ENCODE measurements at places on chromosomes 2 and 18. TPM values are rescaled to one million over a fixed set of nuclear protein-coding genes. Genes with fewer than 3 reads are reported as not detected.

DNA sequence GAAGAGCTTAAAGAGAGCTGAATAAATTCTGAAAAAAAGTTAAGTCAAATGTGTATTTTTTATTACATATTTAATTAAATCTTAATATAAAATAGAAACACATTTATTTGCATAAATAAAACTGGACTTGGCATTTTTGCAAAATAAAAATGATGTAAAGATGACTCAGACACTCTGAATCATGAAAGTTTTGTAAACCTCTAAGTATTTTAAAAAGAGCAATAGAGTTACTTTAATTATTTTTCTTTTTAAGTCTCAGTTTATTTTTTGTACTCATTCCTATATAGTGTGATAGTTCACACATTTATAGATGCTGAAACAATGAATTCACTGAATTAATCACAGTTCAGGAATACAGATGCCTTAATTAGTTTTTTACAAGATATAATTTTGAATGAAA lies 109.9 kb upstream of the DTNA start:
- DNase-seq, result no peak

DNA sequence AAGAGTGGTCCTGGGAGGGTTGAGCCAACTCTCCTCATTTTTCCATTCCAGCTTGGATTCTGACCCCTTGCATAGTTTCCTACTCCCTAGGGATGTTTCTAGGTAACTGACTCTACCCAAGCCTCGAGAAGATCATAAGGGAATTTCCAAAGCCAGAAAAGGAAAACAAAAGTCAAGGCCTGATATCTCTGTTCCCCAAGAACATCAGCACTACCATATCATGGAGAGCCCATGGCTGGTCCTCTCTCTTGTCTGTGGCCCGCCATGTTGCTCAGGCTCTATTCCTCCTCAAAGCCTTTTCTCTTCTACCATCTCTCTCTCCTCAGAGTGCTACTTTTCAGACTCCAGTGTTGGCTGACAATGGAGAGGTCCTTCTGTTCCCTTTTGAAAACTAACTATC lies 99.6 kb upstream of the KLF7 start:
- DNase-seq, result no peak

GRCh38 chr2:165636959-165637358 lies 157.1 kb downstream of the GALNT3 start:
- no peak for DNase-seq

GRCh38 chr18:9095297-9096006 lies 7.0 kb upstream of the NDUFV2 start:
- no peak for DNase-seq

DNA sequence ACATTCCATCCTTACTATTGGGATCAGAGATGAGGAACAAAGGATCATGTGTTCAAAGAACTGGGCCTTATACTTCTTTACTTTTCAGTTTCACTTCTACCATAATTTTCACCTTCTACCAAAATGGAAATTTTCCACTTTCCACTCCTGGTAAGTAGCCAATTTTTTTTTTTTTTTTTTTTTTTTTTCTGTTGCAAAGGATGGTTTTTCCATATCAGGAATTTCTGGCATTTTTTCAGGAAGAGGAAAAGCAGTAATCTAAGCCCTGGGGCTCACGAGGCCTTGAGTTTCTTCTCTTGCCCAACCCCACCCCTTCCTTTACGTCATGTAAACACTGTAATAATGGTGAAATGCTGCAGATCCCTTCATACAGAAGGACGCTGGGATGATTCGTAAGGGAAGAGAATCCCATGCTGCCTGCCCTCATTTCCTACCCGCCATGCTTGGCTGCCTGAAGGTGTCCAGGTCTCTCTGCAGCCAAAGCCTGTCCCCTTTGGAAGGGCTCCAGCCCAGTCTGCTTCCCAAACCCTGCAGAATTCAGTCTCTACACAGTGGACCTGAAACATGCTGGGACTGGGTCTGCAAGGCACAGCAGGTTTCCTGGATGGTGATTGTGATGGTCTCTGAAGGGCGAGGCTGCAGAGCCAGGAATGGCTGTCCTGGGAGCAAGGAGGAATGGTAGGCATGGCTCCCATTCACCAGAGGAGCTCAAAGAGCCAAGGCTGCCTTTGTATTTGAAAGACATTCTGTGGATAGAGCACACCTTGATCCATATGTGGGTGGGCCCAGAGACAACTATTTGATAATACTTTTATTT lies 57.0 kb downstream of the EFR3B start:
- peak; percentile 28 for DNase-seq

DNA sequence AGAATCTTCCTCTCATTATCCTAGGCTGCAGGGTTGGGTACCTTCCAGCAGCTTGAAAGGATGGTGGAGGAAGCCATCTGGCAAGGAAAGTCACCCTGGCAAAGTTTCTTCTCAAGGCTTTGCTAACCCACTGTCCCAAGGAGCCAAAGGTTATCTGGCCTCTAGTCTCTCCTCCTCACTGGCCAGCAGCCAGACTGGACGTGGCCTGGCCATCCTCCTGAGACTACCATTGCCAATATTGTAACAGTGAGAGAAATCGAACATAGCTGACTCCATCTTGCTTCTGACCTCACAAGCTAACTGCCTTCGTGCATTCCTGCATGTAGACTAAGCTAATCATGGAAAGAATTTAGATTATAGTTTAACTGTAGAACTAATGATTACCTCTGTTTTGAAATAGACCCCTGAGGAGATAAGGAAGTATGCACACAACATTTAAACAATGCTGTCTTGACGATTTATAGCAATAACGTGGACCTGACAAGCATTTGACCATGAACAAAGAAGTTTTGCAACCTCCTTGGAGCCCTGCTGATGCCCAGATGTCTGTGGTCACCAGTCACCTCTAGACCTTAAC lies 7.8 kb upstream of the ANXA4 start:
- no peak for DNase-seq

DNA sequence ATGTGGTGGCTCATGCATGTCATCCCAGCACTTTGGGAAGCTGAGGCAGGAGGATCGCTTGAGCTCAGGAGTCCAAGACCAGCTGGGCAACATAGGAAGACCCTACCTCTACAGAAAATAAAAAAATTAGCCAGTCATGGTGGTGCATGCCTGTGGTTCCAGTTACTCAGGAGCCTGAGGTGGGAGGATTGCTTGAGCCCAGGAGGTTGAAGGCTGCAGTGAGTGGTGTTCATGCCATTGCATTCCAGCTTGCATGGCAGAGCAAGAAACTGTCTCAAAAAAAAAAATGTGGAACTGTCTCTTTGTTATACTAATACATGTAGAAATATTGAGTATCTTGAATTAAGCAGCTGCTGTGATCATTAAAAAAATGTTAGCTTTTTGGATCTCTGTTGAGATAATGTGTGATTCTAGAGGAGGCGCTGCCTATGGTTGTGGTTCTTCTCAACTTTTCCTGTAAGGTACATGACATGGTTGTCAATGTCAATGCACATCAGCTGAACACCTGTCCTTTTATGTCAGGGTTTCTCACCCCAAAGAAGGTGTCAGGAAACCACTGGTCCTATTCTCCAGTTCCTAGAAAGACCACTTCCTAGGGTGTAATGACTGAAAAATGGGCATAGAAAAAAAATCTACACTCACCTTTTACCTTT lies 34.7 kb upstream of the IL1RL1 start:
- no peak for DNase-seq

- no peak for DNase-seq
Observed at GRCh38 chr2:130372833-130373807, 17.3 kb downstream of the PTPN18 start.

DNA sequence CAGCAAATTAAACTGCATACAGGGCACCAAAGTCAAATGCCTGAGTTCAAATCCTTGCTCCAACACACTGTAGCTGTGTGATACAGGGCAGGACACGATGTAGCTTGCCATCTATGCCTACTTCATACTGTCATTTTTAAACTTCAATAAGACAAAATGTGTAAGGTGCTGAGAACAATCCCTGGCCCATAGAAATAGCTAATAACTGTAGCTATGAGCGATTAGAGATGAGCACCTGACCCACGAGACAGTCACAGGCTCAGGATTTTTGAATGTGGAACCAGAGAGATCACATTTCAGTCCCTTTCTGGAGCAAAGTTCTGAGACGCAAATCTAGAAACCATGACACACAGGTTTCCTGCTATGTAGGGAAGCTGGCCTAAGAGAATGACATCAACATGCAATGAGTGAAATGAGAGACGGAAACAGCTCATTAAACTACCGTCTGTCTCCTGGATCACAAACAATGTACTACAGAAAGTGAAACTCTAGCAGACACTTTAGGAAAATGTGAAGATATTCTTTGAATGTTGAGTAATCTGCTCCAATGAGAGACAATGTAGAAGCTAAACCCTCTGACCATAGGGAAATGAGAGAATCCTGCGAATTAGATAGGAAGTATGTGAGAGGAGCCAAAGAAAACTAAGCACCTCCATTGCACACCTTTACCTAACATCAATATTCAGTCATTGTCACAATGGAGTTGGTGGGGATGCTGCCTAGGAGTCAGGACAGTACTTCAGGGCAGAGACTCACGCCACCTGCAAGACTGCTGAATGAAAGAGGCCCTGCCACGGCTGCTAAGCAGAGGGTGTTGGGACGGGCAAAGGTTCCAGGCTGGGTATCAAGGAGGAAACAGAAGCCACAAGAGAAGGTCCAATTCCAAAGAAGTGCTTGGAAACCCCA lies 25.5 kb downstream of the B4GALT6 start:
- DNase-seq, result no peak

DNA sequence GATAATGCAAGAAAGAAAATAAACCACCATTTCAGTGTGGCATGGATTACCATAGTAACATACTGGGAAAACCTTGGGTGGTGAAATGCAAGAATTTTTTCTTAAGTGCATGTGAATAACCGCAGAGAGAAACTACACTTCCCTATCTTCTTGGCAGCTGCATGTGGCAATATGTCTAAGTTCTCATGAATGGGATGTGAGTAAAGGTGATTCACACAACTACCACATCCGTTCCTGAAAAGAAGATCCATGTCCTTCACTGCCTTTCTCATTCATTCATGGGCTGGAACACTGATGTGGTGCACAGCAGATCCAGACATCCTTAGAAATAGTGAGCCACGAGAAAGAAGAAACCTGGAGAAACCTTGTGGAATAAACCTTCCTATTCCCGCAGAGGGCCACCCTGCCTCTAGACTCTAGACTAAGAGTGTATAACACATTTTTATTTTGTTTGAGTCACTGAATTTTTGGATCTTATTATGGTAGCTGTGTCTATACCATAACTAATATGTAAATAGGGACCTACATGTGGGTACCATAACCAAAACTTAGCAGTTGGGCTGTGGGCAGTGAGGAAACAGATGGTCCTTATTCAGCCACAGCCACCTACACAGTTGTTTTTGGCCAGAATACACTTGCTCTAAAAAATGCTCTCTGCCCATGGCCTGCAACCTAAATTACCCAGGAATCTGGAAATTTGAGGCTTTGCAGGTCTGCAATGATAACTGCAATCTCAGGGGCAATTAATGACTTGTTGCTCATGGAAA lies 573.3 kb downstream of the LRP1B start:
- DNase-seq, result no peak

The MAP3K19 gene
- not detected for total RNA-seq

The BMP10 gene
- total RNA-seq, result 0.19 TPM

The ABCG5 gene
- not detected for total RNA-seq

The GPN1 gene
- 15.3 TPM for total RNA-seq

Data from lower leg skin (tissue), 4 donors.